Right atrium auricular region (tissue), 2 donors: ENCODE measurements at places on chromosomes 4 and X. TPM values are rescaled to one million over a fixed set of nuclear protein-coding genes. Genes with fewer than 3 reads are reported as not detected.

DNA sequence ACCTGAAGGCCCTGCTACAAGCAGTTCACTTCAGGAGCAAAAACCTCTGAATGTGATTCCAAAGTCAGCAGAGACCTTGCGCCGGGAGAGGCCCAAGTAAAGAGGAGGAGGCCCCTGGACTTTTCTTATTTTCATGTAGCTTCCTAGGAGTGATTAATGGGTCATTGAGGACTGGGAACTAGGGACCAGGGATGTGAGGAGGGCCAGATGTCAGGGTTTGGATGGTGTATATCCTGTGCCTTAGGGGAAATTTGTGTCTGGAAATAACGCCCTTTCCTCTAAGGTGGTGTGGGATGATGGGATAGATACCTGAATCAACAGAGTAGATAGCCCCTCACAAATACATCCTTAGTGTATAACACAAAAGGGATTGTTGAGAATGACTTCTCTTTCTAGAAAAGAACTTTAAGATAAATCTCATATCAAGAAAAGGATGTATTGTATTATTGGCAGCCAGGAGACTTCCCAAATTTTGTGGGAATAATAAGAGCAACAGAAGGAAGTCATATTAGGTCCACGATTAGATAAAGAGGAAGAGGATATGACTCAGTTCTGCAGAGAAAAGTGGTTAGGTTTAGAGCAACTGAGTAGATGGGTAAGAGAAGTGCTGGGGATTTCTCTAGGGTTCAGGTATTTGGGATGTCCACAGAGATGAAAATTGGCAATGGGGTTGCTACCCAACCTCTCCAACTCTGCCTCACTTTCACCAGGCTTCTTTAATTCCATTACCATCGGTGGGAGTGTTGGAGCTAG lies 1.1 kb downstream of the ITGB1BP2 start:
- DNase-seq: no peak

DNA sequence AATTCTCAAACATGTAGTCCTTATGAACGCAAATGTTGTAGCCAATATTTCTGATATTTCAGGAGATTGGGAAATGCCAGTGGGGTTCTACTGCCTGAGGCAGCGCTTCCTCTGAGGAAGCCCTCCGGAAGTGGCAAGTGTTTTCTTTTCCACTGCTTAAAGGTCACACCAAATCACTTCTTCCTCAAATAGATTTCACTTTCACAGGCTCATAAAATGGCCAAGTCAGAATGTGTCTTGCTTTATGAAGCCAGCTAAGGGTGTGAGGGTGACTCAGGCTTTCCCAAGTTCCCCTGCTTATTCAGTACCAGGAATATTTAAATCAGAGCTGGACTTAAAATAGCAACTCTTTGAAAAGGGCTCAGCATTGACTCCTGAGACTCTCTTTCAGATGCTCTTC lies 514.2 kb upstream of the DIPK2B start:
- DNase-seq: no peak

DNA sequence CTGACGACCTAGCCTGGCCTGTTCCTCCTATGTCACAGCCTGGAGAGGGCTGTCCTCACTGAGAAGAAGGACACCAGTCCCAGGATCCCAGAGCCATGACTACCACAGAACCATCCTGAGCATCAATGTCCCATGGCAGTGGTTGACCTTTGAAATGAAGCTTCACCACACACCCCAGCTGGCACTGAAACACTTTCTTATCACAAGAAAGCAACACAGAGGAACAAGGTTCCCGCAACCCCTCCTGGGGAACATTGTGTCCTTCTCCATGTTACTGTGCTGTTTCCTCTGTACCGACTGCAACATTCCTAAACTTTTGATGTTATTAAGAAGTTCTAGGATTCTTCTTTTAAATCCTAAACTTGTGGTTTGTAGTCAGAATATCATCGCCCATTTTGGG lies 21.2 kb upstream of the FAM156A start:
- peak; percentile 70 for DNase-seq

- DNase-seq: no peak
Measured at GRCh38 chr4:47733302-47734175, 104.3 kb downstream of the CORIN start.

ZNF518B gene
- total RNA-seq: 36.0 TPM

DNA sequence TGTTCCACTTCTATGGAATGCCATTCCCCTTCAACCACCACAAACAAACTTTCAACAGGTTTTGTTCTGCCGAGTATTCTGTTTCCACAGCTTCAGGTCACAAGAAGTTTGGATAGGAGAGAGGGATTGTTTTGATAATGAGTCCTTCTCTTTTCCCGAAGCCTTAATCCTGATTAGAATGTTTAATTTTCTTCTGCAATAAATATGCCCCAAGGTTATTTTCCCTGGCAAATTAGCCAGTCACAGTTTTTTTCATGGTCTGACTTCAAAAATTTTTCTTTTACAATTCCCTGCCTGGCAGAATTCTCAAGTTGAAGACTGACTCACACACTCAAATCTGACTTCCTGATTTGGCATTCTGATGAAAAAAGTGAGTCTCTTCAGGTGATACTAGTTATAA lies 33.1 kb upstream of the EDNRA start:
- DNase-seq: no peak

DNA sequence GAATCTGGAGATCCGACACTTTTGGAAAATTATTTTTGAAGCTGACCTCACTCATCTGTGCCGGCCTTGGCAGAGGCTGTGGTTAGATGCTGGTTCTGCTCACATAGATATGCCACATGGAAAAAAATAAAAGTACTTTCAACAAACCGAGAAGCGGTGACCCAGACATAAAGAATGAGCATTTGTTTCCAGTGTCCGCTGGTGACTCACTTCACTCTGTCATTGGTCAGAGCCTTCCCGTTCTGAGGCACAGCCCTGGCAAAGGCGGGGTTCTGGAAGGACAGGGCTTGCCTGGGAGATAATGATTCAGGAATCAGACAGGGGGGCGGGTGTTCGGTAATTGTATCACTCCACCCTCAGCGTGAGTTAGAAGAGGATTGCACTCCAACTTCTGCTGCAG lies 172.4 kb upstream of the MXRA5 start:
- DNase-seq: peak; percentile 80

GRCh38 chrX:11702420-11702819 lies 36.7 kb upstream of the ARHGAP6 start:
- DNase-seq: no peak

GRCh38 chr4:94531991-94532789 lies 80.4 kb downstream of the PDLIM5 start:
- DNase-seq: no peak

GRCh38 chr4:124435274-124435950 lies 277.1 kb downstream of the ANKRD50 start:
- no peak for DNase-seq

- no peak for DNase-seq
Measured at GRCh38 chr4:83405844-83406816, 49.5 kb downstream of the HELQ start.

GRCh38 chrX:41723826-41724225 lies at the start of gene GPR82:
Gene GPR82, plus strand, starts transcription at chrX:41724181. Its CDS starts 2,846 bp downstream, at chrX:41727027.
- DNase-seq: no peak

GC gene
- total RNA-seq: not detected

TEX13C gene
- total RNA-seq: not detected

DNA sequence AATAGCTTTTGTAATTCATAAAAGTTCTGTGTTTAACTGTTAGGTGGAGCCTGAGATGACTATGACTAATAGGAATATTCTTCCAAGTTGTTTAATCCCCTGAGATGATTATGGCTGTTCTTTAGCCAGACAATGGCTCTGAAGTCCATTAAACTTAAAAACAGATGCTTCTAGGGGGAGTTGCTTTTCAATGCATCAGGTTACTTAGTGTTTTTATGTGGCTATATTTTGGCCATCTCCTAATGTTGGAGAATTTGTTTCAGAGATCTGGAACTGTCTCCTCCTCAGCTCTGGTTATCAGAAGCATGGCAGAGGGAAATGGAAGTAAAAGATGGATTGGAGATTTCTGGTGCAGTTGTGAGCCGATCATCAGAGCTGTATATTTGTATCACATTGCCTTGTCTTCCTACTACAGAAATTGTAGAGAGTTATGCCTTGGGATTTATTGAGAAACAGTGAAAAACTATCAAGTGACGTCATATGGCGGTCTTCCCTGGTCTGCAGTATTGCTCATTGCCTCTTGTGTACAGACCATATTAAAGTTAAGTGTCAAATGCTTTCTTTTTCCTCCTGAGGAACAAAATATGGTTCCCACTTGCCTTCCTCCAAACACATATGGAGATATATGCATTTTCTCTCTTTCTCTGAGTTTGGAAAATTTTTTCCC lies 29.8 kb downstream of the SGMS2 start:
- no peak for DNase-seq

GRCh38 chr4:47913861-47914219 lies 543 bp downstream of the NFXL1 start:
- DNase-seq: no peak

MAGEA8 gene
- not detected for total RNA-seq

- no peak for DNase-seq
Measured at GRCh38 chr4:71212216-71212615, 126.6 kb upstream of the SLC4A4 start.

- no peak for DNase-seq
Measured at GRCh38 chr4:155608225-155608885, 58.3 kb upstream of the GUCY1A1 start.

HTN1 gene
- not detected for total RNA-seq

MAGED4 gene
- total RNA-seq: 0.75 TPM

PPEF2 gene
- not detected for total RNA-seq

GABRB1 gene
- 1.1 TPM for total RNA-seq

- no peak for DNase-seq
Measured at GRCh38 chr4:74292111-74292870, 16.0 kb upstream of the EPGN start.

DNA sequence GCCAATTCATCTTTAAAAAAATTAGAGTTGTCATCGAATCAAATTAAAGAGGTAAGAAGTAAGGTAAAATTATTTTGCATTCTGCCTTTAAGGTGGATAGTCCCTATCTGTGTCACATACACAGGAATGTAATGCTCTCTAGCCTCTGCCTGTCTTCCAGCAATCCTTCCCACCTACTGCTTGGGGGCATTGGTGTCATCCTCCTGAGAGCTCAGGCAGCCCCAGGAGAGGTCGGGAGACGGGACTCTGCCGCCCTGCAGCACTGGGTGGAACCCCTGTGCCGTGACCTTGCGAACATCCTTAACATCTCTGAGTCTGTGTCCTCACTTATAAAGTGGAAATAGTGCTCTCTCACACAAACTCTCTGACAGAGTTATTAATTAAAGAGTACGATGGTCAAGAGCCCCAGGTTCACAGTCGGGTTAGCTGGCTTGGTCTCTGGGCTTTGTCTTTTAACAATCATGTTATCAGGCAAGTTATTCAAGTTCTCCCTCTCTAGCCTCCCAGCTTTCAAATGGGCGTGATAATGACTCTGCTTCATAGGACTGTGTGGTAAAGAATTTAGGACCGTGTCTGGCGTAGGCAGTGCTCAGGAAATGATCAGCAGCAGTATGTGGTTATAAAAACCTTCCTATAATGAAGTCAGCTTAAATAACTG lies 10.2 kb downstream of the TLR3 start:
- no peak for DNase-seq

GRCh38 chr4:101791182-101791558 lies 640 bp downstream of the BANK1 start:
- no peak for DNase-seq

GRCh38 chr4:823761-824460 lies 2.0 kb downstream of the CPLX1 start:
- no peak for DNase-seq

GRCh38 chrX:129478516-129478915 lies 44.8 kb downstream of the SMARCA1 start:
- no peak for DNase-seq

GRCh38 chr4:145436796-145437195 lies 44.9 kb upstream of the SMAD1 start:
- DNase-seq: no peak

- no peak for DNase-seq
Measured at GRCh38 chrX:116285501-116285900, 115.0 kb downstream of the AGTR2 start.

DNA sequence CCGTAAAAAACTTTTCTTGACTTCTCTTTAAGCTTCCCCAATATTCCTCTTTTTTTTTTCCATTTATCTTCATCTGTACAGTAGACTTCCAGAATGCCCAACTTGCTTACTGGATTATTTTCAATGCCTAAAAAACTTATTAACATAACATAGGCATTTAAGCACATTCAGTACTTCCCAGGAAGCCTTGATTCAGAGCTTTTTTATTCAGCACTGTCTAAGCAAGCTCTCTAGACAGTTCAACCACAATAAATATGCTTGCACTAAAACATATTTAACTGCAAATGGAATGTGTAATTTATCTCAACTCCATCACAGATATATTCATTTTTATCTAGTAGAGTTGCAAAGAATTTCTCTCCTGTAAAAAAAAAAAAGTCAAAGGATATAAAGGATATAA lies 997.8 kb downstream of the ARAP2 start:
- DNase-seq: no peak
